Fibroblast of mammary gland (primary cell): ENCODE measurements at places on chromosomes 3 and 15.

- no peak for DNase-seq
Observed at GRCh38 chr3:194067949-194068362, 68.0 kb upstream of the HES1 start.

DNA sequence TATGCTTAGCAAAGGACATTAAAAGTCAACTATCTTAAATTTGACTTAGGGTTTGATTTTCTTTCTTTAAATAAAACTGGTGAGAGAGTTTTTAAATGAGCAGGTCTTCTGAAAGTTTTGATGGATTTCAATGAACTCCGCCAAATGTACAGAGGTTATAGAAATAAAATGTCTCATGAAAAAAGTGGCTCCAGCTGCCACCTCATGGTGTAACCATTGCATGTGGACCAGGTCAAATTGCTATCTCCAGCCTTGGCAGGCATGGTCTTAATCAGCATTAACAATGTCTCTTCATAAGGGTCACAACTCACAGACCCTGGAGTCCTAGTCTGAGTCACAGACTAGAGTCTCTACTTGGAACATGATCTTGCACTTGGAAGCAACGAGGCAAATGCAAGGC lies 182.3 kb downstream of the ADAMTS17 start:
- no peak for DNase-seq

GRCh38 chr15:99911816-99912215 lies 178.6 kb upstream of the LYSMD4 start:
- DNase-seq, result peak; percentile 21

DNA sequence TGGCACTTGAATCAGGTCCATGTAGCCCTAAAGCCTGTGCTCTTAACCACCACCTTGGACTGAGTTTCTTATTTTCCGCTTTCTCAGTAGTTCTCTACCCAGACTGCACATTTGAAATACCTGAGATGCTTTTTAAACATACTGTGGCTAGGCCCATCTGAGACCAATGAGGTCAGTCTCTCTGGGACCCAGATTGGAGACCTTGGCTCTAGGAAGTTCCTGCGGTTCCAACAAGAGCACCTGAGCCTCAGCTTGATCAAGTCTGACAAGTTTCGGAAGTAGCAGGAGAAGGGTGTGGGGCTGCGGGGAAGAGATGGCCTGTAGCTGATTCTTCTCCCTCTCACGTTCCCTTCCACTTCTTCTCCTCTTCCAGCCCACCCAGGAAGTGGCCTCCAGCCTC lies 11.5 kb upstream of the TSEN2 start:
- DNase-seq, result no peak

GRCh38 chr3:198070871-198071270 lies 110.9 kb downstream of the LMLN start:
- no peak for DNase-seq

DNA sequence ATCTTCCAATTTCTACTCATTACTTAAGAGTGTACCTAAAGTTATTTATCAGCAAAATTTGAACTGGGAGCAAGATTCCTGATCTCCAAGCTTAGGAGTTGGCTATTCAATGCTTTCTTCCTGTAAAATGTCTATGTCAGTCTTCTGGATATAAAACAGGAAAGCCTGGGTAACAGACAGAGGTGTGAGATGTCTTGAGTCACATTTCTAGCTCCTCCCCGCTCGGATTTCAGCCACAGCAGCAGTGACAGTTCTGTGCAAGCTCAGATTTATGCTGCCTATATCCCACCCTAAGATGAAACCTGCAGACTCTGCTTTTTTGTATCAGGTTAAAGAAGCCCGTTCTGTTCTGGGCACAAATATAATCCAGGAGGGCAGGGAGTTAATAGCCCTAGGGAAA lies 2.1 kb upstream of the ARMC8 start:
- DNase-seq, result peak; percentile 44

DNA sequence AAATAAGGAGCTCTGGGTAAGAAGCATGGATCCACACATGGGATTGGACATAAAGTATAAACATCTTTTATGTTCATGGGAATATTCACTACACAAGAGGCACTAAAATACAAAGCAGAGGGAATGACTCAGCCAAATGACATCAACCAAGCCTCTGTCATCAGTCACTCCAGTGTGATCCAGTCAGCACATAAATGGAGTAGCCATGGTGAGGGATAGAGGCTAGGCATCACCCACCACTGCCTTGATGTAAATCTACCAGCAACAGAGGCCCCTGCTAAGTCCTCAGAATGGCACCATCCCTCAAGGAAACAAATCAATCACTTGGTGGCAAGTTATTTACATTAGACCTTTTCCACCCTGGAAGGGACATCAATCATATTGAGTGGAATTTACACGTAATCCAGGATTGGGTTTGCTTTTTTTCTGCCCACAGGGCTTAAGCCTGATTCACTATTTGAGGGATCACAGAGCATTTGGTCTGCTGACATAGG lies 27.2 kb downstream of the VEPH1 start:
- DNase-seq, result peak; percentile 86

- DNase-seq, result no peak
Observed at GRCh38 chr15:101190092-101190595, 61.7 kb downstream of the CHSY1 start.

DNA sequence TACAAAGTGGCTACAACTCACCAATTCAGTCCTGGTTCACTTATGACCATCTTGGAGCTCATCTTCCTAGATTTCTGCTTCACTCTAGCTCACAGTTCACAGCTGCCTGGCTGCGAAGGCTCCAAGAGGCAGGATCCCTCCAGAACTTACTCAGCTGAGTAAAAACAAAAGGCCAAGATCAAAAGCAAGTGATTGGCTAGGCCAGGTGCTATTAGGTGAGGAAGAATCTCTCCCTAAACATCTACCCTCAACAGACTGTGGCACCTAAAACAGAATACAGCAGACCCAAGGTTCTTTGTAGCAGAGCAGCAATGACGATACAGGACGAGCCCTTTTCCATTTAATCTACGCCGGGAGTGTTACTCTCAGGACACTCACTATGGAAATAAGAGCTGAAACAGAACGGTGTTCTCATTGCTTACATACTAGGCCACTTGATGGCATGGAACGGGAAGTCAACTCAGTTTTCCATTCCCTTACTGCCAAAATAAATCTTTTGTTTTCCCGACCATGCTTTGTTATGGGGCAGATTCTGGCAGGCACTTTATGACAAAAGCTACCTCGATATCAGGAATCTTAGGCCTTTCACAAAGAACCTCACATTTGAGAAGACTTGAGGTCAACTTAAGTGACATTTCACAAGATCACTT lies 901 bp downstream of the ICE2 start:
- DNase-seq, result peak; percentile 41

DNA sequence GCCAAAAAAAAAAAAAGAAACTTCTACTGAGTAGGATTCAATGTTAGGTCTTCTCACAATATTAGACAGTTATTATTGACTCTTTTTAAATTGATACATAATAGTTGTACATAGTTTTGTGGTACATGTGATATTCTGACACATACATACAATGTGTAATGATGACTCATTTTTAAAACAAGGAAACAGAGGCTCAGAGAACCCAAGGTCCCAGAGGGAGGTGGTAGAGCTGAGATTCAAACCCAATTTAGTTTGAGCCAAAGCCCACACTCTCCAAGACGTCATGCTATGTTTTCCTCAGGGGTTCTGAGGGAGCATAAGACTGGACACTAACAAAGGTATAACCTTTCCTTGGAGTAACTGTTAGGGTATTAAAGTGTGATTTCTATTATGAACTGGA lies 40.6 kb downstream of the MYO5C start:
- DNase-seq, result peak; percentile 92

DNA sequence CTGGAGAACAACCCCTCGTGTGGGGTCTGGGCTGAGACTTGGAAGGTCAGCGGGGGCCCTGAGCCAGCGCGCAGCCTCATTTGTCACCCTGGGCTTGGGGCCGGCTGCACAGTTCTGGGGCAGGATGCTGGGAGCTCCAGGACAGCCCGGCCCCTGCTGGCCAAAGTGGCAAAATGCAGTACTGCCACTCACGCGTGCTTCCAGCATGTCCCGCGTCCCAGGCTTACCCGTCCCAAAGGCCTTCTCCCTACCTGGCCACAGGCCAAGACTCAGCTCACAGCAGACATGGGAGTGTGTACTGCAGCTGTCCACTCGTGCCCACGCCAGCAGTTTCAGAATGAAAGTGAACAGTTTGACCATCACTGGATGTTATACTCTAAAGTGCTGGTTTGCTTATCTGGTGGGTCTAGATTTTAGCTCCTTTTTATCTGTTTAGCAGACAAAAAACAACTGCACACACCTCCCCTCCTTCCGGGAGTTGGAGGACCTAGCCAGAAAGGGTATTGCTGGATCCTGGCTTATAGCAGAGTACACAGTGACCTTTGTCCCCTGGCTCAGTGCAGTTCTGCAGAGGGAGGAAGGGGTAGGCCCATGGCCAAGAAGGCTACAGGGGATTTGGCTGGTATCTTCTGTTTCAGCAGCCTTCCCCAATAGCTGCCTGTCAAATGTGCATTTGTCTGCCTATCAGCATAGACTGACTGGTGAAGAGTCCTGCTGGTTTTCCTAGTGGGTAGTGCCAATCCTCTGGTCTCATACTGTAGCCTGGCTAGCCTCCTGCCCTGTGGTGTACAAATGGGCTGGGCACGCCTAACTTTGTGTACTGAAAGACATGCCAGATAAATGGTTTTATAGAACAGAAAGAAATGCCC lies 23.2 kb upstream of the IP6K2 start:
- peak; percentile 79 for DNase-seq

DNA sequence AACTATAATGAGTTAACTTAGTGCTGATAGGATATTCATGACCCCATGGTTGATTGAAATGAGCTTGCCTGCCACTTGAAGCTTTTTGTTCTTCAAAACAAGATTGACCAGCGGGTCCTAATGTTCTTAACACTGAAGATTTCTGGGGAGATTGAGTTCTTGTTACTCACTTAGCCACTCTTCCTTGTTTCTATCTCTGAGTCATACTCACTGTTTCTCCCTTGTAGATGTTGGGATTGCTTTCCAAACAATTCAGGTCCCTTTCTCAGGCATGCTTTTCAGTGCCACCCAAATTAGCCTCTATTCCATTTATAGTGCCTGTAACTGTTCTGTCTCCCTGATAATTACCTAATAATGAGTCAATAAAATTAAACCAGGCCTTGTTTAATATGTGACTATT lies 517.0 kb downstream of the SQOR start:
- DNase-seq, result no peak

DNA sequence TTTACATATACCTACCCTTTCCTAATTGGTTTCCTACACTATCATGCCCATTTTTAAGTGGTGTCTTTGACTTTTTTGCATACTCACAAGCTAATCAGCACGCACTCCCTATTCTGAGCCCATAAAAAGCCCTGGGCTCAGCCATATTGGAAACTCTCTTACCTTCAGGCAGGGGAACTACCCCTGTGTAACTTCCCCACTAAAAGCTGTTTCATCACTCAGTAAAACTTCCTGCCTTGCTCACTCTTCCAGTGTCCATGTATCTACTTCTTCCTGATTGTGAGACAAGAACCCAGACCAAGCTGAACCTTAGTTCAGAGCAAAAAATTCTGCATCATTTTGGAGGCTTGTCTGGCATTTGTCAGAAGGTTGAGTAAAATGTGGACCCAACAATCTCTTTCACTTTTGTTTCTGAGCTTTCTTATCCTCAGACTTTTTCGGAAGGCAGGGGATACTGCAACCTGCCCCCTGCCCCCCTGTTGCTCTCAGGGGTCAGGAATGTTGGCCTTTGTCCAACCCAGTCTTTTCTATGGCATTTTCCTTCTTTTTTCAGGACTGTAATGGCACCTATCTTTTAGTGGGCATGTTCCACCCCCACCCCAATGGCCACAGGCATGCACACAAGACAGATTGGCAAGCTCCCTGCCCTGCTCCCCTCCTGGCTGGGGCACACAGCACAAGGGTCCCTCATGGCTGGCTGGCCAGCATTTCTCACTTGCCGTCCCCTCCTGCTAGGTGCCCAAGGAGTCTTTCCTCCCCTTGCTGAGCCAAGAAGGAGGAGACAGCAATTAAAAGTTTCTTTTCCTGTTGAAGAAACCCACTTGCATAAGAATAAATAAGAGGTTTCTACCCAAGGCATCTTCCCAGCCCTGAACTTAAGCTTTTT lies 26.3 kb upstream of the TMEM45A start:
- DNase-seq, result no peak

- no peak for DNase-seq
Observed at GRCh38 chr3:165125836-165126235, 47.5 kb upstream of the SI start.

DNA sequence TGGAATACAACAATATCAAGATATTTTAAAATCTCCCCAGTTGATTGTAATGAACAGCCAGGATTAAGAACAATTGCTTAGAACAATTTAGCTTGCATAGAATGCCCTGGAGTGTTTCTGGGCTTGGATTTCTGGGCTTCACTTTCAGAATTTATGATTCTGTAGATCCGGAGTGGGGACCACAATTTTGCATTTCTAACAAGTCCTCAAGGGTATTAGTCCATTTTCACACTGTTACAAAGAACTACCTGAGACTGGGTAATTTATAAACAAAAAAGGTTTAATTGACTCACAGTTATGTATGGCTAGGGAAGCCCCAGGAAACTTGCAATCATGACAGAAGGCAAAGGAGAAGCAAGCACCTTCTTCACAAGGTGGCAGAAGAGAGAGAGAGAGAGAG lies 54.3 kb upstream of the MYRIP start:
- no peak for DNase-seq

- peak; percentile 48 for DNase-seq
Observed at GRCh38 chr3:27560484-27561056, 76.4 kb upstream of the SLC4A7 start.

DNA sequence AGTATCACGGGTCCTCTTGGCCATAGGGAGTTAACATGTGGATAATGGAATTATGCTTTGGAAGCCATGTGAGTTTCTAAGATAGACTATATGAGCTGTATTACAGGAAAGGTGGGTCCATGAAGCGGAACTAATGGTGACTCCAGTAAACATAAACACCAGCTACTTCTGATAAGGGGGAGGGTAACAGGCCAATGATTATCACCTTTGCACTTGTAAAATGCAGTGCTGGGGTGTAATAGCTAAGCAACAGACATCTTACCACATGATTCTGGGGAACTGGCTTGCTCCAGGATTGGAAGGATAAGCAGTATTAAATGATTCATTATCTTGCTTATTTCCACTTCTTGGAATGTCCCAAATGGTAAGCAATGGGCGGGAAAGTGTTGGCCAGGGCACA lies 61.4 kb upstream of the CD47 start:
- no peak for DNase-seq

DNA sequence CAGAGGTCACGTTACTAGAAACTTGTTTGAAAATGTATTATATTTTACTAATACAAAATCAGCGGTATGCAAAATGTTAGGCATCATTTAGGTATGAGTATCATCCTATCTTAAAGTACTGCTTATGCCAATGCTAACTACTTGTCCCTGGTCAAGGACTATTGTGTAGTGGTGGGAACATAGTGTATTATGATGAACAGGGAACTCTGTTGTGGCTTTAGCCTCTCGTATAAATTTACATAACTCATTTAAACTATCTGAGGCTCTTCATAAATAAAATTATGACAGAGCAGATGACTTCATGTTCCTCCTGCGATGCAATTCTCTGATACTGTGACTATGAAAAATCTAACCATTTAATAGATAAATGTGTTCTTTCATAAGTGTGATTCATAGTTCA lies 451.9 kb downstream of the NLGN1 start:
- DNase-seq, result no peak

GRCh38 chr3:175606650-175607318 lies 747.6 kb downstream of the NAALADL2 start:
- DNase-seq, result no peak
